NCI-H226 (cell line): ENCODE measurements at places on chromosomes 3 and 15.
A peak's percentile ranks its signal among the peaks of the same experiment; 100 is the strongest.

- DNase-seq: peak; percentile 26
Measured at GRCh38 chr3:184289426-184289938, 9.6 kb upstream of the PSMD2 start.

- DNase-seq: peak; percentile 46
Measured at GRCh38 chr15:68578175-68578979, 416 bp upstream of the CORO2B start.

- DNase-seq: no peak
Measured at GRCh38 chr3:14570089-14570488, 29.9 kb upstream of the GRIP2 start.

- peak; percentile 82 for DNase-seq
Measured at GRCh38 chr3:11155341-11156025, 1.2 kb downstream of the HRH1 start.

DNA sequence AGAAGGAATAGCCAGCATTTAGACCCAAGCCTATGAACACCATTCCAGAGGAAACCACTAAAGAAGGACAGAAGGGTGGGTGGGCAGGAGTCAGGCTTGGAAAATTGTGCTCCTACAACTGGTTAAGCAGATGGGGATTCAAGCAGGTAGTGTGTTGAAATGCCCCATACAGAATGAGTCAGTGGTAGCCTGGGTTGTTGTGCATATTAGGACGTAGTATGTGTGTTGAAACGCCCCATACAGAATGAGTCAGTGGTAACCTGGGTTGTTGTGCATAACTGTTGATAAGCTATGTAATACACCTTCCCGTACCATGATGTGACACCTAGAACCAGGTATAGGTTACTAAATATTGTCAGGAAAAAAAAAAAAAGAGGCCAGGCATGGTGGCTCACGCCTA is 34.0 kb downstream of the MINDY4B start:
- DNase-seq: peak; percentile 84

DNA sequence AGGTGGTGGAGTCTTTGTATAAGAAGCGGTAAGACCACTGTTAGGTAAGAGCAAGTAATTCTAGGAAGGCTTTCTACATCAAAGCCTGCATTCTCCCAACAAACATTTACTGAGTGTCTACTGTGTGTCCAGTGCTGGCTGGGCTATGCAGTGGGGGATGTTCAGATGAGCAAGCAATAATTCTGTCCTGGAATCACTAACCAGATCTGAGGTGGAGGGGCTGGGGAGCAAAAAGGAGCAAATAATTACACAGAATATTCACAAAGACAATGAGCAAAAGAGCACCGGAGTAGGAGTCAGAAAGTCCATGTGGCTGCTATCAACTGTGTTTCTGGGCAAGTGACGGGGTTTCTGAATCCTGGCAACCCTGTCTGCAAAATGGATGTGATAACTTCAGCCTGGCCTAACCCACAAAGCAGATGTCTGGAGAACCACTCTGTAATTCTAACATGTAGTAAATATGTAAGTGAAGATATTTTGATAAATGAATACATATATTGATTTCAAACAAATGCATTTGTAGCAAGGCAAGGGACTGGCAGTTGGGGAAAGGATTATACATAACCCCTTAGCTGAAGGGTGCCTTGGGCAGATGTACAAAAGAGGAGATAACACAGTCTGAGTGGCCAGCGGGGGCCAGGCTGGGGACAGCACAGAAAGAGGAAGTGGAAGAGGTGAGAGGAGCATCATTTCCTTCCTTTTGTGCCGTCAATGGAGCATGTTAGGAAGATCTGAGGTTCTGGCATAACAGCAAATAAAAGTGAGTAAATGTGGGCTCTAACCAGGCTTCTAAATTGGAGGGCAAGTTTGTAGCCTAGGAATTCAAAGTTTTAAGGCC is 28.8 kb downstream of the CYP8B1 start:
- no peak for DNase-seq

DNA sequence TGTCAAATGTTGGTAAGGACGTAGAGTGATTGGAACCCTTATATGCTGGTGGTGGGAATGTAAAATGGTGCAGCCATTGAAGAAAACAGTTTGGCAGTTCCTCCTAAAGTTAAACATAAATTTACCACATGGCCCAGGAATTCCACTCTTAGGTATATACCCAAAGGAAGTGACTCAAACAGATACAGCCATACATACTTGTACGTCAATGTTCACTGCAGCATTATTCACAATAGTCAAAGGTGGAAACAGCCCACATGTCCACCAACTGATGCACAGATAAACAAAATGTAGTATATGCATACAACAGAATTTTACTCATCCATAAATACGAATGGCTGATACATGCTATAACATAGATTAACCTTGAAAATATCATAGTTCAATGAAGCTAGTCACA is 13.2 kb downstream of the CLASP2 start:
- peak; percentile 19 for DNase-seq

GRCh38 chr3:130849091-130849552 is 44.8 kb upstream of the ATP2C1 start:
- no peak for DNase-seq

DNA sequence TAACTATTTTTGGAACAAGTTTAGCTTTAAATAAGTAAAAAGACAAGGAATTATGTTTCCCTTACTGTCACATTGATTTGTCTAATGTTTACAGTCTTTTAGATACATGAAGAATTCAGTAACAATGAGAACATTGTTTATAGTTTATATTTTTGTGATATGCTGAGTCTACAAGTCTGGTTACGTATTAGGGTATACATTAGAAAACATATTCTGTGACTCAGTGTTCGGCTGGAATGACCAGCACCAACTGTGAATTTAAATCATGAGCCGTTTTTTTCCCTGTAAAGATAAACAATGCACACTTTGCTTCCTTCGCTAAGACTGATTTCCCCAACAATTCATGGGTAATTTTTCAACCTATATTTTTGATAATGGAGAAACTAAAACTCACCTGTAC is 131.5 kb downstream of the DUT start:
- DNase-seq: no peak

DNA sequence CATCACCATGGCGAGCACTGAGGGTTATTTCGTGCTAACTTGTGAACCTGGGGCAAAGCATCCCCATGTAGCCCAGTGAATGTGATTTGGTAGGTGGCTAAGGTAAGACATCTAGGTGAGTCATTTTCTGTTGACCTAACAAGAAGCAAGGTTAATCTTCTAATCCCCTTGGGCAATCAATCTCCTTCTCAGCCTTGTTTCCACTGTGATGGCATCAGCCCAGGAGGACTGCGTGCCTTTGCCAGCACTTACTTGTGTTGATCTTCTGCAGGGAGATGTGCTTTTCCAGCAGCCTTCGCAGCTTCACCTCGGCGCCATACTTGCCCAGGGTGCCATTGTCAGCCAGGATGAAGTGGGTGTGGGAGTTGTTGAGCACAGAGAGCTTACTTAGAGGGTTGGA is 35.7 kb downstream of the TRPM1 start:
- DNase-seq: no peak

- no peak for DNase-seq
Measured at GRCh38 chr15:68277131-68277602, 378 bp upstream of the FEM1B start.

- no peak for DNase-seq
Measured at GRCh38 chr15:100131321-100132224, 210.2 kb downstream of the ADAMTS17 start.

DNA sequence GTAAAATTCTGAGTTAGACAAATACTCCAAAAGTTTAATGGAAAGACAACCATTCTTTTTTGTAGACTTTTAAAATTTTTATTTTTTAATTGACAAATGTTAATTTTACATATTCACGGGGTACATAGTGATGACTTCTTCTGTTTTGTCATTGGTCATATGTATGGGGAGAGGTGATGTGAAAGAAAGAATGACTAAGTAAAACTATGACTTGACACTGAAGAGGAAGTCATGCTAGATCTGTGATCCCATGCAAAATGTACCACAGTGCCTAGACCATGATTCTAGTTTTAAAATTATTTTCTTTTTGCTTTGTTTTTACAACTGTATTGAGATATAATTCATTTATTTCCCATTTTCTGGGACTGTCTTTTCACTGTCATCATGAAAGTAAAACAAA is 281.6 kb downstream of the MBNL1 start:
- DNase-seq: no peak

DNA sequence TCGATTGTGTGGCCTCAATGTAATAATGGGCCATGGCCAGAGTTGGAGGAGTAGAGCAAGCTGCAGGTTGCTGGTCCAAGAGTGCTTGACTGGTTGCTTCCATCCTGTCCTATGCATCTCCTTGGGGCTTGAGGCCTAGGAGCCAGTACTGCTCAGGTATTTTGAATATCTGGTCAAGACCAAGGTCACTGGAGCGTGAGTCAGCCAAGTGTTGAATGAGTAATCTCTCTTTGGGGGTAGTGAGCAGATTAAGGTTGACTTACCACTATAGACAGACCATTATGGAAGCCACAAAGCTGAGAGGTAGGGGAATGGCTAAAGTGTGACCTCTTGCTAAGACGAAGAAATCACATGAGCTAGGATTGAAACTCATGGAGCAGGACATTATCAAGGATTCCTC is 9.4 kb upstream of the PARP6 start:
- DNase-seq: no peak
